HT1080 (cell line): ENCODE measurements at places on chromosomes 4 and X. TPM values are rescaled to one million over a fixed set of nuclear protein-coding genes. Genes with fewer than 3 reads are reported as not detected.

DNA sequence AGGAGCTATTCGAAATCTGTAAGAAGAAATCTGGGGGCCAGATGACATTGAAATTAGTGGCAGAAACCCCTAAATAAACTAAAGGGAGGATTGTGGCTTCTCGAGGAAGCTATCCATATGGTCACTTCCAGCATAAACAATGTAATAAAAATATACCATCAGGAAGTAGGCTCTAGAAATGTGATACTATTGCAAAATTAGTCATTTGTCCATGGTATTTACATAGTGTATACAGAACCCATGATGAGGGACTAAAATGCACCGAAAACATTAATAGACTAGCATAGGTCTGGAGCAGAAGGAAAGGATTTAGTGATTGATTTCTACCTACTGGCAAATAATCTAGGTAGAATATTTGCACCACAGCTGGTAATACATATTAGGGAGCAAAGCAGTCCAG lies 1344.0 kb downstream of the FSTL5 start:
- no peak for DNase-seq

- no peak for DNase-seq
These were observed 132.1 kb downstream of the NSUN7 start for GRCh38 chr4:40881851-40882250.

GRCh38 chrX:49072712-49073095 lies 1.1 kb downstream of the PRAF2 start:
- DNase-seq, result no peak

KIF4A gene
- total RNA-seq, result 29.8 and 30.6 TPM in 2 replicates

GJB1 gene
- total RNA-seq, result not detected in 2 replicates

FGA gene
- not detected in 2 replicates for total RNA-seq

DNA sequence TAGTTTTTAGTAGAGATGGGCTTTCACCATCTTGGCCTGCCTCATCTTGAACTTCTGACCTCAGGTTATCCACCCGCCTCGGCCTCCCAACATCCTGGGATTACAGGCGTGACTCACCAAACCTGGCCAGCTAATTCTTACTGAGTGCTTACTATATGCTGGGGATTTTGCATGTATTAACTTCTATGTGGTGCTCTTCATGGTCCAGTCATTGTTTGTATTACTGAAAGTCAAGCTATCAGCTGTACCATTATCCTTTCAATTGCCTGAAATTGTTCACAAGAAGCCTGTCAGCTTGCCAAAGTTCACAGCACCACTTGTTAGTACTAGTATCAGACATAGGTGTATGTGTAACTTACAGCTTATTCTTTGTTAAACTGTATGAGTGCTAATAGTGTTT lies 1272.1 kb downstream of the ARAP2 start:
- peak; percentile 62 for DNase-seq

PALLD gene
- total RNA-seq, result 44.1 and 47.8 TPM in 2 replicates
